ENCODE measurements at places on chromosomes 5 and 9.

DNA sequence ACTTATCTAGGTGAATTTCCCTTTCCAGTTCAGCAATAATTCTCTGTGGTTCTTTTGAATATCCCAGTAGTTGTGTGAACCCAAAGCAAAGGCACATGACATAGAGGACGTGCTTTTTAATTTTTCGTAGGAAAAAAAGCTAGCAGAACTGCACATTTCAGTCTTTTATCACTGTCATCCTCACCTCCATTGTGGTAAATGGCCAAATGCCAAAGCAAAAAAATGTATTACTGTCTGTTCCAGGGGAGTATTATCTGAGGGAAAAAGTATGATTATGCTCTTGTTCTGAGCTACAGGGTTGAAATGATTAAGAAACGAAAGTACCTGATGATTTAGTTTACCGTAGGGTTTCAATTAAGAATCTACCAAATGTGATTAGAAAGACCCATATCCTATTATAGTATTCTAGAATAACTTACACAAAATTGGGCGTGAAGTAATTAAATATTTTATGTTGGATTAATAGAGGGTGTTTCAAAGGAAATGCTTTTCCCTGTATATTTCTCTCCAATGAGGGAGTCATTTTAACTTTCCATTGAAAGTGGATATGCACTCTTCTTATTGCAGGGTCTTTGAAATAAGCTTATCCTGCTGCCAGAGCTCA, 62.7 kb downstream of the CAVIN4 start:
- no peak for DNase-seq

DNA sequence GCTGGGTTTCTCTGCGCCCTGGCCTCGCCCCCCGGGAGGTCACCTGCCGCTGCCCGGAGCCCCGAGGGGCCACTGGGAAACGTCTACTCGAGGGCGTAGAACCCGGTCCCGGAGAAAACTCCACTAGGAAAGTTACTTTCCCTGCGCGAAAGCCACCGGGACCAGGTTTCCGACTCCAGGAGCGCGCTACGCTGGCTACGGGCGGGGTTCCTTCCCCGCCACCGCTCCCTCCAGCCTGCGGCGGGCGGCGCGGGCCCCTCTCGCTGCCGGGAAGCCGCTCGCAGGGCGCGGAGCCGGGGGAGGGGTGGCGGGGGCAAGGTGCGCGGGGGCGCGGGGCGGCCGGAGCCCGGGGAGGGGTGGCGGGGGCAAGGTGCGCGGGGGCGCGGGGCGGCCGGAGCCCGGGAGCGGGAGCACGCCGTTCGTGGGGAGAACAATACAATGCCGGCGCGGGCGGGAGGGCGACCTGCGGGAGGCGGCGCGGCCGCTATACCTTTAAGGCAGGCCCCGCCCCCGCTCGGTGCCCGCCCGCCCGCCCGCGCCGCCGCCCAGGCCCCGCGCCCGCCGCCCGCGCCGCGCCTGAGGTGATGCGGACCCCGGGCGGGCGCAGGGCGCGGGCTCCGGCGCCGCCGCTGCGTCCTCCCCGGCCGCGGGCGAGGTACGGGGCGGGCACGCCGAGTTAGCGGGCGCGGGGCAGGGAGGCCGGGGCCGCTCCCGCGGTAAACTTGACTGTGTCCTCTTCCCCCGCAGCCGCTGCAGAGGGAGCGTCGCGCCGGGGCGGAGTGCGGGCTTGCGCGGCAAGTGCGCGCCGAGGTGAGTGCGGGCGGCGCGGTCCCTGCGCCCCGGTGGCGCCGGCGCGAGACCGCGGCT, 278.1 kb downstream of the AOPEP start:
- DNase-seq, result peak; percentile 48

DNA sequence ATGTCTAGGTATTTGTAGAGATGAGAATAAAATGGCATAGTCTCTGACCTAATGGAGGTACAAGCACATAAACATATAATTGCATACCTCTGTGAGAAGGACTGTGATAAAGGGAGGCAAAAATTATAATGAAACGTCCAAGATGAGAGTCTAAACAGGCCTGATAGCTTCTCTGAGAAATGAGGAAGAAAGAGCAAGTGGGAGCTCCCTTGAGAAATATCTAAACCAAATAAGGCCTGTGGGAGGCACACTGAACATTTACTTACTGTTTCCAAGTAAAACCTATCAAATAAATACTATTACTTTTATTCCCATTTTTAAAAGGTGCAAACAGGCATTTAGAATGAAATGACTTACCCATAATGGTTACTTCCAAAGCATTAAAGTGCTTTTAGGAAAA, 125.6 kb upstream of the PAPPA start:
- no peak for DNase-seq

GRCh38 chr9:76835571-76836283, 70.2 kb downstream of the PRUNE2 start:
- no peak for DNase-seq

- no peak for DNase-seq
Measured at GRCh38 chr9:81619353-81620001, 69.9 kb downstream of the TLE1 start.

DNA sequence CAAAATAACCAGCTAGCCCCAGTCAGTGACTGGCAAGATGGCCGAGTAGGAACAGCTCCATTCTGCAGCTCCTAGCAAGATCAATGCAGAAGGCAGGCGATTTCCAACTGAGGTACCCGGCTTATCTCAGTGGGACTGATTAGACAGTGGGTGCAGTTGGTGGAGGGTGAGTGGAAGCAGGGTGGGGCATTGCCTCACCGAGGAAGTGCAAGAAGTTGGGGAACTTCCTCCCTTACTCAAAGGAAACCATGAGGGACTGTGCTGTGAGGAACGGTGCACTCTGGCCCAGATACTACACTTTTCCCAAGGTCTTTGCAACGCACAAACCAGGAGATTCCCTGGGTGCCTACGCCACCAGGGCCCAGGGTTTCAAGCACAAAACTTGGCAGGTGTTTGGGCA, 9.6 kb upstream of the BTNL8 start:
- DNase-seq, result no peak

- no peak for DNase-seq
Measured at GRCh38 chr5:178384816-178385495, 152.4 kb upstream of the PHYKPL start.

DNA sequence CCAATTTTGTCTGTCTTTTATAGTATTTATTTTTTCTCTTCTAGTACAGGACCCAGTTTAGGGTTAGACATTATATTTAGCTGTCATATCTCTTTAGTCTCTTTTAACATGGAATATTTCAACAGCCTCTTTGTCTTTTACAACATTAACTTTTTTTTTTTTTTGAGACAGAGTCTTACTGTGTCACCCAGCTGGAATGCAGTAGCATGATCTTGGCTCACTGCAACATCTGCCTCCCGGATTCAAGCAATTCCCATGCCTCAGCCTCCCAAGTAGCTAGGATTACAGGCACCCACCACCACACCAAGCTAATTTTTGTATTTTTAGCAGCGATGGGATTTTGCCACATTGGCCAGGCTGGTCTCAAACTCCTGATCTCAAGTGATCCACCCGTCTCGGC, 90.1 kb downstream of the ADAMTS6 start:
- no peak for DNase-seq

- DNase-seq, result no peak
Measured at GRCh38 chr5:126265917-126266316, 157.3 kb upstream of the GRAMD2B start.

GRCh38 chr5:132387640-132388117, 18.2 kb downstream of the SLC22A5 start:
- no peak for DNase-seq

- DNase-seq, result no peak
Measured at GRCh38 chr5:59891962-59892643, 1.4 kb downstream of the PDE4D start.

DNA sequence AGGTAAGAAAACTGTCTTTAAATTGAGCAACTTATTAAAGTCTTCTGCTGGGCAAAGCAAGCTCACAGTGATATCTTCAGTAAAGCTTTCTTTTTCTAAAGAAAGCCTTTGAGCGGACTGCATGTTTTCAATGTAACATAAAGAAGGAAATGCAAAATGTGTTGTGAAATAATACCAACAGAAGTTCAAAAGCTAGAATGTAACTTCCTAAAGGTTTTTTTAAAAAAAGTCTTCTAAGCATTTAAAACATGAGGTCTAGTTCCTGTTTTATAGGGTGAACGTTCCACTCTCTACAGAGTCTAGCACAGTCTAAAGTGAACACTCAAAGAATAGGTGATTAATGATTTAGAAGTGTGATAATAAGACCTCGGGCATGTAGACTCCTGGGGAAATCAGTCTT, 62.9 kb downstream of the DENND1A start:
- DNase-seq, result no peak

- DNase-seq, result no peak
Measured at GRCh38 chr5:137733006-137733405, 2.9 kb downstream of the KLHL3 start.
